ENCODE measurements at places on chromosomes 12 and 14.

DNA sequence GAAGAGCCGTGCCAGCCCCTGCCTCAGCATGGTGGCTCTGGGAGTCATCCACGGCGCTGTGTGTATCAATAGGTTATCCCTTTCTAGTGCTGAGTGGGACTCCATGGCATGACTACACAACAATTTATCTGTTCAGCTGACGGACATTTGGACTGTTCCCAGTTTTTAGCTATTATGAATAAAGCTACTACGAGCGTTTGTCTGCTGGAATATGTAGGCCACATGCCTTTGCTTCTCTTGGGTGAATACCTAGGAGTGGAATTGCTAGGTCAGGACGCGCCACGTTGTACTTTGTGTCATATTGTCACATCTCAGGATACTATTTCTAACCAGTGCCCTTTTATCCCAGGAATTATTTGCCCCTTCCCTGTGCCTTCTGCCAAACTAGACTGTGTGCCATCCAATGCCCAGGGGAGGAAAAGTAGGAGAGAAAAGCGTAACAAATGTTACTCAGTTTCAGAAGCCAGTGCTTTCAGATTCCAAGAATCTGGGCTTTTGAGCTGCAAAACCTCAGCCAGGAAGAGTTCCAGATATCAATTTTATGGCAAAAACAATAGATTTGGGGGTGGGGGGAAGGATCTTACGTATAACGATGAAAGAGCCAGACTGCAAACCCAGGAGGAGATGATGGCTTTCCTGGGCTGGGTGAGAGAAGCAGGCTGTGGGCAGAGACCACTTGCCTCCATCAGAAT, 62.5 kb upstream of the NCOR2 start:
- DNase-seq = no peak

DNA sequence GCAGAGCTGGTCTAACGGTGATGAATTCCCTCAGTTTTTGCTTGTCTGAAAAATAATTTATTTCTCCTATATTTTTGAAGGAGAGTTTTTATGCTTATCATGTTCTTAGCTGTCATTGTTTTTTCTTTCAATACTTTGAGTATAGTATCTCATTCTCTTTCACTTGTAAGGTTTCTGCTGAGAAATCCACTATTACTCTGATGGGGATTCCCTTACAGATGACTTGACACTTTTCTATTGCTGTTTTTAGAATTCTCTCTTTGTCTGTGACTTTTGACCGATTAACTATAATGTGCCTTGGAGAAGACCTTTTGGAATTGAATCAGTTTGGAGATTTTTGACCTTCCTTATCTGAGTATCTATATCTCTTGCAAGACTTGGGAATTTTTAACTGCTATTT, 139.6 kb downstream of the PRKD1 start:
- no peak for DNase-seq

DNA sequence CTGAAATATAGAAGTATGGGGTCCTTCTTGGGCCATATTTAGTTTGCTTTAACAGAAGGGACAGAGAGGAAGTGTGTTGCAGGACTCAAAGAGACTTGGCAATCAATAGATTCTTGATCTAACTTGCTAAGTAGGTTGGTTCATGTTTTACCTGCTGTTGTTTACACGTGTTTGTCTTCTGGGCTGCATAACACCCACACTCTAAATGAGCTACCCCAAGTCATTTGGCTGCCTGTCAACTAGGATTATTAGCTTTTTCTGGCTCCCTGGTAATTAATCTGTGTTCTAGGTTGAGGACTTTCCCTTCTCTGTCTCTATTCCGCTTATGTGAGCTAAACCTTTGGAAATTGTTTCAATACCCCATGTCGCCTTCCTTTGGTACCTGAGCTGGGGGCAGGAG, 10.1 kb upstream of the TBPL2 start:
- no peak for DNase-seq

DNA sequence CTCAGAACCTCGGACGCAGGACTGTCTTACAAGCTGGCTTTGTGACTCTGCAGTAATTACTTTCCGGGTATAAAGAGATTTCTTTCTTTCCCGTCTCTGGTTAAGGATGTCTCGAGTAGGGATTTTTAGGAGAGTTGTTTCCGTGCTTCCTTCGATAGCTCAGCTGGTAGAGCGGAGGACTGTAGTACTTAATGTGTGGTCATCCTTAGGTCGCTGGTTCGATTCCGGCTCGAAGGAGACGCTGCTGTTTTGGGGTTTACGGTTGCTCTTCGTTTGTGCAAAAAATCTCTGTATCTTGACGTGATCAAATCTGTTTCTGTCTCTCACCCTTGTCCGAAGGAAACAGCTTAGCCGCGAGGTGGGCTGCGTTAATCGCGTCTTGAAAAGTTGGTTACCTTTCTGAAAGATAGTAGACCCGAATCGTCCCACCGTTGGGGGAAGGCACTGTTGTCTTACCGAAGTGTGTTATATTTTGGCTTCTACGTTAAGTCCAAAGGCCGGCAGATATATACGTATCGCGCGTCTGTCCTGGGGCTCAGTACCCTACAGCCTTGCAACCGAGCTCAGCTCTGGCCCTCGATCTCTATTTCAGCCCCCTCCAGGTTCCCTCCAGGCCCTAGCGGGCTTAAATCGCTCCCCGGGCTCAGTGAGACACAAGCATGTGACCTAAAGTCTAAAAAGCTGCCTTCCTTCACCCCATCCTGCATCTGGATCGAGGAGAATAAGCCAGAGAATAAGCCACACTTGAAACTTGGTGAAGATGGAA, 1.1 kb upstream of the RNASE4 start:
- peak; percentile 67 for DNase-seq

DNA sequence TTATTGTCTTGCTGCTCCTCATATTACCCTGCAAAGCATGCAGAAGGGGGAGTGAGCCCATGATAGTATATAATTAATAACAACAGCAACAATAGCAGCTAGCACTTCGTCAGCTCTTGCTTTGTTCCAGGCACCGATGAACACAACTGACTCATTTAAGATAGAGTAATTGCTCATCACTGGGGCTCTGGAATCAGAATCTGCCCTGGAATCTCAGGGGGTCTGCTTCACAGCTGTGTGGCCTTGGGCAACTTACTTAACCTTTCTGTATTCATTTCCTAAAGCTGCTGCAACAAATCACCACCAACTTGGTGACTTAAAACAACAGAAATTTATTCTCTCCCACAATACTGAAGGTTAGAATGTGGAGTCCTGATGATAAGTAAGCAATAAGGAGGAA, 55.0 kb upstream of the PSMC1 start:
- no peak for DNase-seq

DNA sequence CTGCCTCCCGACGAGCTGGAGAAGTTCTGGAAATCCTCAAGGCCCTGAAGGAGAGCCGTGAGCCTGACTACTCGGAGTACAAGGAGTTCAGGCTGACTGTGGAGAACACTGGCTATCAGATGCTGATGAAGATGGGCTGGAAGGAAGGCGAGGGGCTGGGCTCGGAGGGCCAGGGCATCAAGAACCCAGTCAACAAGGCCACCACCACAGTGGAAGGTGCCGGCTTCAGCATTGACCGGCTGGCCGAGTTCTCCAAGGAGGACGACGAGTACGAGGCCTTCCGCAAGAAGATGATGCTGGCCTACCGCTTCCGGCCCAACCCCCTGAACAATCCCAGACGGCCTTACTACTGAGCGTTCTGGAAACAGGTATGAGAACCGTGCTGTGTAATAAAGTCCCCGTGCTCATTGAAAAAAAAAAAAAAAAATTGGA, 366.1 kb upstream of the ATXN7L3B start:
- no peak for DNase-seq

- no peak for DNase-seq
Observed at GRCh38 chr14:48857366-48857765, 728.8 kb downstream of the RPS29 start.
